ENCODE measurements at places on chromosomes 1 and 21. TPM values are rescaled to one million over a fixed set of nuclear protein-coding genes. Genes with fewer than 3 reads are reported as not detected.

Gene TNNT2
- polyA plus RNA-seq = 10.3 TPM

Gene TNNI3K
- 2.3 TPM for polyA plus RNA-seq

- no peak for DNase-seq
Observed at GRCh38 chr1:22971611-22972405, 858 bp downstream of the LACTBL1 start.

DNA sequence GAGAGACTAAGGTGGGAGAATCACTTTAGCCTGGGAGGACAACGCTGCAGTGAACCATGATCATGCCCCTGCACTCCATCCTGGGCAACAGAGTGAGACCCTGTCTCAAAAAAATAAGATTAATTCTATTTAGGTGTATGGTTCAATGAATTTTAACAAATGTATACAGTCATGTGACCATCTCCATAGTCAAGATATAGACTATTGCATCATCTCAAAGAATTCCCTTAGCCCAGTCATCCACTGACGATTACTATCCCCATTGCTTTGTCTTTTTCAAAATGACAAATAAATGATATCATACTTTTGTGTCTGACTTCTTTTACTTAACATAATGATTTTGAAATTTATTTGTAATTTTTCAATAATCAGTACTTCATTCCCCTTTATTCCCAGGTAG lies 260.0 kb downstream of the LRRC7 start:
- DNase-seq = no peak

Gene SPATA1
- polyA plus RNA-seq = not detected

DNA sequence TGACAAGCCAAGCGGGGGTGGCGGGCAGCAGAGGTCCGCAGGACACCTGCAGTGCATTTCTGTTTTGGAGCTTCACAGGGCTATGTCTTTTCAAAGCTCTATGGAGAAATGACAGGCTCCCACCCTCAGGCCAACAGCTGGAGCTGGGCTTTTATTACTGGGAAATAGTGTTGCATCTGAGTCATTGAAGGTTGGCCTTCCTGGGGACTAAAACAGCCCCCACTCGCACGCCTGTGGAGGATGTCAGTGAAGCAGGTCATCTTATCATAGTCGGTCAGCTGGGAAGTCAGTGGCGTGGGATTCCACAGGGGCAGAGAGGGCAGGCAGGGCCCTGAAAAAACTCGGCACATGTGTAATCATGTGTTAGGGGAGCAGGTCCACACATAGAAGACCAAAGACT lies 55.3 kb downstream of the NTPCR start:
- no peak for DNase-seq

GRCh38 chr1:226738995-226739695 lies at the start of gene ITPKB:
Gene ITPKB, minus strand, starts transcription at chr1:226739282. Its CDS starts 1,824 bp downstream, at chr1:226737458.
- DNase-seq = peak; percentile 65

- DNase-seq = no peak
Observed at GRCh38 chr1:221190249-221190648, 311.0 kb downstream of the HLX start.

GRCh38 chr21:43339668-43340067 lies 87.3 kb downstream of the SIK1 start:
- DNase-seq = no peak

Gene FAM131C
- polyA plus RNA-seq = 5.0 TPM

DNA sequence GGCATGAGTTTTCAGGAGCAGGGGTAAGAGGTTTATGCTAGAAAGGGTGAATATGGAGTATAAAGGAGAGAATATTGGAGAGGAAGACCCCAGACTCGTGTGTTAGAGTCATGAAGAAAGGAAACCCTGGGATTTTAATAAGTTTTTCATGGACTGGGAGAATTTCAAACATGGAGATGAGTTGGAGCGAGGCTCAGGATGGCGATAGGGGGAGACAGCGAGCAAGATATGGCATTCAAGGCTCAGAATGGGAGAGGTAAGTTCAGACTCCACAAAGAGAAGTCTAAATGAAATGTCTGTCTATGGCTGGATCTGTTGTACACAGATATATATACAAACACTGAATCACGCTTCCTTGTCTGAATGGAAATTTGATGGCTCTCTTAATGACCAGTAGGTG lies 92.5 kb downstream of the LRRC40 start:
- no peak for DNase-seq

DNA sequence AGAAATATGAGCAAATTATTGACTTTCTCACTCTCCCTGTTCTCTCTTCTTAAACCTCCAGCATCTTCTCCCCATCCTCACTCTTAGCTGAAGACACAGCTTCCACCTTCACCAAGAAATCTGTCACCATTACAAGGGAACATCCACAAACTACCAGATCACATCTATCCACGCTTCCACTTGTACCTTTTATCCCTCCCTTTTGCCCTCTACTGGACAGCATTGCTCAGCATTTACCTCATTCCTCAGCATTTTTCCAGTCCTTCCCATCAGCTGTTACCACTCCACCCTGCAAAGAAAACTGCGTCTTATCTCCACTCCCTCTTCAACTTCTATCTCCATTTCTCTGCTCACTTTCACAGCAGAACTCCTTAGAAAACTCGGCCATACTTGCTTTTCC lies 42.6 kb downstream of the KCNJ6 start:
- no peak for DNase-seq

Gene CFAP141
- not detected for polyA plus RNA-seq

GRCh38 chr1:74731399-74732052 lies 1.3 kb downstream of the CRYZ start:
- no peak for DNase-seq
